Hypothalamus (tissue), 51 donors: ENCODE measurements at places on chromosomes 4 and X.

DNA sequence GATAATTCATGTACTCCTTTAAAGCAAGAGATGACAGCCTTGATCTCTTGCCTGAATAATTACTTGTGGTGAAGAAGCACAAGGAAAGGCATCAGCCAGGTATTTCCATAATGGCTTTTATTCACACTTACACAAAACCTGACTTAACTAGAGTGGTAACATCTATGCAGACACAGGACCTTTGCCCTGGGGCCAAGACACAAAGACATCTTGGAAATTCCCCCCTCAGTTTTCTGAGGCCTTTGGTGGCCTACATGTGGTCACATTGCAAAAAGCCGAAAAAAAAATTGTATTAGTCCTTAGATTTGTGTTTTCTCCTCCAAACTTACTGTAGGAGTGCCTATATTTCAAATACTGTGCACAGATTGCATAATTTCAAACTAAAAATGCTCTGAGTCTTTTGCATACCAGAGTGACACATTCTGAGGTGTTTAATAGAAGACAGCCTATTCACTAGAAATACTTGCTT lies 172.4 kb downstream of the PDGFC start:
- DNase-seq = no peak

DNA sequence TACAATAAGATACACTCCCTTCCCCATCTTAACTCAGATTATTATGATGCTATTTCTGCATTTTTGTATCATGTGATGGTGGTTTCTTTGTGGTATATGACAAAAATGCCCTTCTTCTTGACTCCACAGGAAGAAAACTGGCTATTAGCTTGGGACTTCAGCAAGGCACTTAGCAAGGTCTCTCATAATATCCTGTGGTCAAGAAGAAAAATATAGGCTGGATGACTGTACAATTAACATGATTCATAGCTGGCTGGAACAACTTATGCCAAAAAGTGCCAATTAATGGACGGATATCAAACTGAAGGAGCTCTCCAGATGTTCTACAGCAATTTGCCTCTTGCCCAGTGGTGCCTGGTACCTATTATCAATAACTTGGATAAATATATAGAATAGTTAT lies 2.3 kb upstream of the MID1IP1 start:
- no peak for DNase-seq

DNA sequence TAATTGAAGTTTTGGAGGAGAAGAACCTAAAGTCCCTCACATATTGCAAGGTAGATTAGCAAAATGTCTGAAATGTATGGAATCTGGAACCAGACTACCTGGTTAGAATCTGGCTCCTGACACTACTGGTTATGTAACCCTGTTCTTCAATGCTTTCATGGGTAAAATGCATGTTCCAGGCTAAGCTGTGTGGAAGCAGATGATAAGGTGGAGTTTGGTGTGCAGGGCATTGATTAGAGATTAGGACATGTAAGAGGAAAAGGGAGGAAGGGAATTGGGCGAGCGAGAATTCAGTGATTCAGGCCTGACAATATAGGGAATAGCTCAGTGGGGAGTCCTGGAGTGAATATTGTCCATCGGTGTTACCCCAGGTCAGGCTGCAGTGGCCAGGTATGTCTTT lies 165.8 kb upstream of the SFRP2 start:
- no peak for DNase-seq

DNA sequence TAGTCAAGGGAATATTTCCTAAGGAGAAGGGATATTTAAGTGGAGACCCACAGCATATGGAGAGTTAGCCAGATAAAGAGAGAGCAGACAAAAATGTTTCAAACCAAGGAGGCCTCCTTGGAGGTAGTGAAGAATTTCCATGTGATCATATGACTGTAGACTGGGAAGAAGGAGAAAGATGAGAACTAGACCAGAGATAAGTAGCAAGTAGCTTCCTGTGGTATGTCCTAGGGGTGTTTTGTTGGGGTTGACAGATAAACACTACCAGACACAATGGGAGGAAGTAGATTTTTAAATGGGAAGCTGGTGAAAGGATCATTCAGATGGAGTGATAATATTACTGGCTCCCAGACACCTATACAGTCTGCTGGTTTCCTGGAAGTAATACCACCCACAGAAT lies 13.6 kb downstream of the SYAP1 start:
- no peak for DNase-seq
